A549 treated with AZD2906 at 1 μM for 4 hours (cell line): ENCODE measurements at places on chromosomes 5 and 9. TPM values are rescaled to one million over a fixed set of nuclear protein-coding genes. Genes with fewer than 3 reads are reported as not detected.

Gene SGCD
- 3.2 to 5.4 TPM (median 4.1 TPM) in 5 replicates for total RNA-seq

Gene SPINK13
- total RNA-seq, result 0.24 to 0.66 TPM (median 0.38 TPM) in 5 replicates

Gene TMC1
- total RNA-seq, result 0.02 to 0.10 TPM (median 0.07 TPM) in 4 of 5 replicates, not detected in the other

Gene SLC36A3
- total RNA-seq, result not detected in 5 replicates

Gene GLRA1
- total RNA-seq, result not detected in 5 replicates

Gene SPATA31A3
- not detected in 5 replicates for total RNA-seq

Gene FBXL7
- total RNA-seq, result 1.1 to 1.6 TPM (median 1.3 TPM) in 5 replicates

Gene ZNF169
- 1.2 to 1.7 TPM (median 1.5 TPM) in 5 replicates for total RNA-seq
